ENCODE measurements at places on chromosomes 11 and 22.

DNA sequence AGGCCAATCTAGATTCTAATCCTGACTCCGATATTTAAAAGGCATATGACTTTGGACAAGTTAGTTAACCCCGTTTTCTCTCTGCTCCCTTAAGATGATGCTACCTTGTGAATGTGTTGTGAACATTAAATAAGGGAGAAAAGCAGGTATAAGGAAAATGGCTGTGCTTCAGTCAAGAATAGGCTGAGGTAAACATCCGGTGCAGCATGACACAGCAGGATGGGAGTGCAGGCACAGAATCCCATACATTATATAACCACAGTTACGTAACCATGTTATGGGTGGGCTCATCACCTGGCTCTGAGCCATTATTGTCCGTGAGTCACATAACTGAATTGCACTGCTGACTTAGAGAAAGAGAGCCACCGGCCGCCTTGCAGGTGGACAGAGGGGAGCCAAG is 382.2 kb upstream of the ANO5 start:
- DNase-seq = no peak

GRCh38 chr11:108931168-108931567 is 266.3 kb downstream of the DDX10 start:
- no peak for DNase-seq

DNA sequence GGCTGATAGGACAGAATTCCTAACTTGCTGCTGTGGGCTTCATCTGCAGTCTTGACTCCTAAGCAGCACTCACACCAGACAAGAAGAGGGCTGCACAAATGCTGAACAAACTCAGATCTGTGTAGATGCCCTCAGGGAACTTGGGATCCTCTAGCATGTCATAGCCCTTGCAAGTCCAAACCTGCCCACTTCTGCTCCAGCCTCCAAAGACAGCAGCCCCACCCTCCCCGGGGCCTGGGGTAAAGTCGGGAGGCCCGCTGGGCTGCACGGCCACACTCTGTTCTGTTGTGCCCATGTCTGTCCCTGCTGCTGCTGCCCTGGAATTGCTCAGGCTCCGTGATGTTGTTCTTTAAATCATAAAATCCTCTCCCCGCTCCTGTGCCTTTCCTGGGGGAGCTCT is 28.3 kb downstream of the DRD2 start:
- DNase-seq = no peak

DNA sequence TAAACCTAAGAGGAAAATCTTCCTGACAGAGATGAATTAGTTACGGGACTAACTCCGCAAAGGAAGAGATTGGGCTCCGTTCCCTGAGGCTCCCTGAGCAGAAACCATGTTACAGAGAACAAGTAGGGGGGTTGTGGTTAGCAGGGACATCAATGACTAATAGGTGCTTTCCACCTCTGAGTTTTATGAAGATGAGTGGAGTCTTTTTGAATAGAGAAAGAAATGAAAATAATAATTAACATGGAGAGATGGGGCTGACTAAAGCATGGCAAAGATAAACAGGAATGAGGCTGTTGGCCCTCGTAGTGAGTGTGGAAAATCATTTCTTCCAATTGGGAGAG is 47.5 kb upstream of the PICALM start:
- DNase-seq = no peak

- no peak for DNase-seq
Observed at GRCh38 chr11:95121698-95122097, 32.1 kb downstream of the ENDOD1 start.

GRCh38 chr11:11681536-11681935 is 59.7 kb upstream of the GALNT18 start:
- no peak for DNase-seq
